Central memory CD4-positive, alpha-beta T cell (primary cell): ENCODE measurements at places on chromosomes 1 and 21.

DNA sequence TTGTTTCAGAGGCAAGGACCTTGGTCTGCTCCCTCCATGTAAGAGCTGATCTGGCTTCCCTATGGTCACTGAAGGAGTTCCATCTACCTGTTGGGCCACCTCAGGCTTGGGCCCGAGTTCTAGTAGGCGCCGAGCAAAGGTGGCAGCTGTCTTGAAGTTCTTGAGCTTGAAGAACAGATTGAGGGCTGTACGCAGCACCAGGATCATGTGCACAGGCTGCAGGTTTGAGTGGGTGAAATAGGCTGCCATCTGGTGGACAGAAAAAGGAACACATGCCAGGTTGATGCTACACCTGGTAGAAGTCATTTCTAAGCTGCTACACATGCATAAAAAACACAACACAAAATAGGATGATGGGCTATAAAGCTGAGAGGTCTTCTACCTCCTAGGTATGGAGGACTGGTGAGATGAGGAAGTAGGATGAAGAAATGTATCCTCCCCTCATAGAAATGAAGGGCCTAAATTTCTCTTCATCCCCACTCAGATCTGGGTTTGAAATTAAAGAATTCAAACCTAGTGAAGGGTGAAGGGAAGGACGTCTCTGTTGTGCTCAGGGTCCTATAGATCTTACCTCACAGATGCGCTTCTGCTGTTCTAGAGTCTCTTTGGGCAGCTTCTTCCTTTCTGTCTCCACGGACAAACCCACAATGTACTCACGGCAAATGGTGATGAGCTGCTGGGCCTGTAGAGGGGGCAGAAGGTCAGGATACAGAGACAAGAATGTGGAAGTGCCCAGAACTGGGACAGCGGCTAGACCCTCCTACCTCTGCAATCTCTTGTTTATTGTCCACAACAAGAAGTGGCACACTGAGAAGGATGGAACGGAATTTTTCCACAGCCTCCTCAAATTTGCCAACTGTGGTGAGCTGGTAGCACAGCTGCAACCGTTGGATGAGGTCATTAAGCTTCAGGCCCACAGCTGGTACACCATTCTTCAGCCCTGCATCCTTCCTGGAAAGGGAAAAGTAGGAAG is 6.6 kb upstream of the PEX19 start:
- DNase-seq, result peak; percentile 66

GRCh38 chr1:108961198-108961597 is 2.1 kb downstream of the CLCC1 start:
- peak; percentile 30 for DNase-seq

GRCh38 chr1:226201029-226201593 is 14.6 kb upstream of the ACBD3 start:
- DNase-seq, result no peak

DNA sequence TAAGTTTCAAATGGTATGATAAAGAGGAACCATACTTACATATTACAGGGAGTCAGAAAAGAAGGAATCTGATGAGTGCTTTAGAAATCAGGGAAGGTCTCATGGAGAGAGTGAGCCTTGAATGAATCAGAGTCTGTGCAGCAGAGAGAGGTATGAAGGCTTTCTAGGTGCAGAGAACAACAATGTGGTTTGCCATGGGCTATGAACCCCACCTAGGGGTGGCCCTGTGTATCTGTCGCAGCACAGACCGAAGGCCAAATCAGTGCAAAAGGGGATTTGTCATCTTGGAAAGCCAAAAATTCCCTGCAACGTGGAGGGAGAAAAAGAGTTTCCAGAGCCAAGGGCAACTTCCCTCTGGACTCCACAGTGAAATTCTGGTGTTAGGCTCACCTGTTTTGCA is 3.5 kb downstream of the PAPPA2 start:
- no peak for DNase-seq

DNA sequence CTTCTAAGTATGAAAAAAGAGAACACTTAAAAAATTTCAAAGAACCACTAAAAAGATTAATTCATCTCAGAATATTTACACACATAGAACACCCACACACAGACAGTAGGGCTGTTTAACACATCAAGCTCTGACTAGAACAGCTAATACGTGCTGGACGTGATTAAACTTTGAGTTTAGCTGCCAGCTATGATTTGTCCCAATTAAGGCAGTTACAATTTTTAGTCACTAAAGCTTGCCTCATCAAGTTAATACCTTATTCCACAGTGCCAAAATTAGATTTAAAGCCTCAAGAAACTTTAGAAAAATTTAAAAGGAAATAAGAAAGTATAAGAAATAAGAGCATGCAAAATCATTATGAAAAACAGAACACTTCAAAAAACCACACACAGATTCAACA is 18.9 kb downstream of the SLC16A1 start:
- no peak for DNase-seq

DNA sequence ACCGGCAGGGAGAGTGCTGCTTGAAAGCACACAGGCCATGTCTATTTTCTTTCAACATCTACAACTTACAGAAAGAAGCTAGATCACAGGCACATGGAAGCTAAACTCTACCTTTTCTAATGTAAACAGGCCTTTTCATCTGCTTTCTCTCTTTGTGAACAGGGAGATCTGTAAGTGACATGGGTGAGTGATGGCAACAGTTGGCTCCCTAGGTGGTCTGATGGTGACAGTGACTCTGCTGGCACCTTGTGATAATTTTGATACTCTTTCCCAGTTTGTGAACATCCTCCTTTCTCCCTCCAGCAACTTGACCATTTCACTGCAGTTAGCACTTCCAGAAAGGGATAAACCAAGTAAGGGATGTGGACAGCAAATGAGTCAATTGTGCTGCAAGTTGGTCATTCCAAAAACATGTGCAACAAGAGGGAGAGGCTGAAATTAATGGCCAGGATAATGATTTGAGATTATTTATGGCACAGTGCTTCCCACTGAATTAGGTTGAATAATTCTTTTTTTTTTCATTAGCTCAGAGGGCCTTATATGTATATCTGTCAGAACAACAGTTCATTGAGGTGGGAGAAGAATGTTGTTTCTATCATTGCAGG is 89.5 kb downstream of the XCL2 start:
- no peak for DNase-seq
